Stimulated activated CD8-positive, alpha-beta memory T cell treated with anti-CD3 and anti-CD28 coated beads, Interleukin-7, amount 100 ng/mL, for 4 hours (primary cell): ENCODE measurements at places on chromosomes 2 and 18.

GRCh38 chr2:9556121-9556743 lies 602 bp upstream of the ADAM17 start:
- DNase-seq: no peak

- no peak for DNase-seq
Measured at GRCh38 chr2:96890726-96891385, 21.0 kb upstream of the SEMA4C start.

- DNase-seq: no peak
Measured at GRCh38 chr2:200336980-200337615, 30.6 kb downstream of the SPATS2L start.

DNA sequence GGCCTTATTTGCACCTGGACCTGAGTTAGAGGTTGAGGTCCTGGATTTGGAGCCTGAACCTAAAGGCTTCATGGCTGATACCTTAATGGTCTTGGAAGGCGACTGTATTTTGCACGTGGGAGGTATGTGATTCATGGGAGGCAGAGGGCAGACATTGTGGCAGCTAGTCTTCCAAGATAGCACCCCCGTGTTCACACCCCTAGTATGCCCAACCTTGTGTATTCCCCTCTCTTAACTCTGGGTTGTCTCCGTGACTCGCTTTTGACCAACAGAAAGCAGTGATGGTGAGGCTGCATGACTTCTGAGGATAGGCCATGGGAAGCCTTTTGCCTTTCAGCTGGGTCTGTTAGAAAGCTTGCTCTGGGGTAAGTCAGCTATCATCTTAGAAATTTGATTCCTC lies 45.8 kb upstream of the HAAO start:
- DNase-seq: no peak

GRCh38 chr18:49490246-49490762 lies 3.3 kb upstream of the C18orf32 start:
- no peak for DNase-seq

- DNase-seq: no peak
Measured at GRCh38 chr2:24853996-24854395, 60.8 kb downstream of the CENPO start.

DNA sequence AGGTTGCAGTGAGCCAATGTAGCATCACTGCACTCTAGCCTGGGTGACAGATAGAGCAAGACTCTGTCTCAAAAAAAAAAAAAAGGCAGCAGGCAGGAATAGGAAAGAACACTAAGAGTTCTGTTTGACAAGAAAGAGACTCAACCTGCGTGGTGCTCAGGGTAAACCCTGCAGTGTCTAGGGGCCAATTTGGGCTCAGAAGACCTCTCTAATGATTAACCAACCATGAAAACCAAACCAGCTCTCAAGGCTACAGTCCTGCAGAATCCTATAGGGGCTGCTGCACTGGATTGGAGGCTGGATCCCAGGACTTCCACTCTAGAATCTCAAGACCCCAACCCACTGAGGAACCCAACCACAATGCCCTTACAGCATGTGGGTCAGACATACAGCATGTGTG lies 2.4 kb downstream of the TRABD2A start:
- no peak for DNase-seq

GRCh38 chr18:61085036-61085435 lies 248.2 kb upstream of the CDH20 start:
- DNase-seq: no peak

- DNase-seq: no peak
Measured at GRCh38 chr2:105085525-105085924, 47.7 kb downstream of the MRPS9 start.

DNA sequence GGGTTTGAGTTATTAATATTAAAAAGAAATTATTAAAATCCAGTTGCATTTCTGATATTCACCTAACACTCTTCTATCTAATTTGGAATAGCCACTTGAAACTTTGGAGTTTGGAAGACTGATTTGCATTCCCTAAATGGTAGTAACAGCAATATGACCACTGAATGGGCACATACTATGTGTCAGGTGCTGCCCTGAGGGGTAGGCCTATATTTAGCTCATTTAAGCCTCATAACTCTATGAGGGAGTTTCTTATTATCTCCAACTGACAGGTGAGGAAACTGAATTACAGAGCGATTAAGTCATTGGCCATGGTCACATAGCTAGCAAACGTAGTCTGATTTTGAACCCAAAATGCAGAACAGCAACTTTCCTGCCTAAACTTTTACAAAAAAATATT lies 77.3 kb downstream of the VWA3B start:
- DNase-seq: no peak

DNA sequence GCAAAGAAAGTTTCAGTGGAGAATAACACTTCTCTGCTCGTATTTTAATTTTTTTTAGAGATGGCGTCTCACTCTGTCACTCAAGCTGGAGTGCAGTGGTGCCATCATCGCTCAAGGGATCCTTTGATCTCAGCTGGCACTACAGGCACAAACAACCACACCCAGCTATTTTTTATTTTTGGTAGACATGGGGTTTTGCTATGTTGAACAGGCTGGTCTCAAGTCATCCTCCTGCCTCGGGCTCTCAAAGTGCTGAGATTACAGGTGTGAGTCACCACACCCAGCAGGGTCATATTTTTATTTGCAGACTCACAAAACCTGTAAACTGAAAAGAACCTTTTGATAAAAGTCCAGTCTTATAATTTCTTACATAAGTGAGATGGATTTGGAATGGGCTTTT lies 2.6 kb downstream of the TRAK2 start:
- DNase-seq: no peak

GRCh38 chr2:128036748-128037607 lies 9.1 kb upstream of the SAP130 start:
- DNase-seq: no peak

DNA sequence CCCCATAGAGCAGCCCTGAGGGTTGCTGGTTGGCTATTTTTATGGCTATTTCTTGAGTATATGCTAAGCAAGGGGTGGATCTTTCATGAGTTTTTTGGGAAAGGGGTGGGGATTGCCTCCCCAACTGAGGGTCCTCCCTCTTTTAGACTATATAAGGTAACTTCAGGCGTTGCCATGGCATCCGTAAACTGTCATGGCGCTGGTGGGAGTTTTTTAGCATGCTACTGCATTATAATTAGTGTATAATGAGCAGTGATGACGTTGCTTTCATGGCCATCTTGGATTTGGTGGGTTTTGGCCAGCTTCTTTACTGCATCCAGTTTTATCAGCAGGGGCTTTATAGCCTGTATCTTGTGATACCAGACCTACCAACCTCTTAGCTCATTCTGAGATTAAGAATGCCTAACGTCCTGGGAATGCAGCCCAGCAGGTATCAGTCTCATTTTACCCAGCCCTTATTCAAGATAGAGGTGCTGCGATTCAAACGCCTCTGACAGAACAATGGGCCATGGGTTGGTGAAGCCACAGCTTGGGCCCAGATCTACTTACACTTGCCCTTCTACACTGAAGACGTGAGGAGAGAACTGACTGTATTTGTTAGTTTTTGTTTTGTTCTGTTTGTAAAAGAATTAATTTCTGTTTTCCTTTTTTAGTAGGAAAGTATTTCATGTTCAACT lies 53.8 kb upstream of the TMEM163 start:
- no peak for DNase-seq

DNA sequence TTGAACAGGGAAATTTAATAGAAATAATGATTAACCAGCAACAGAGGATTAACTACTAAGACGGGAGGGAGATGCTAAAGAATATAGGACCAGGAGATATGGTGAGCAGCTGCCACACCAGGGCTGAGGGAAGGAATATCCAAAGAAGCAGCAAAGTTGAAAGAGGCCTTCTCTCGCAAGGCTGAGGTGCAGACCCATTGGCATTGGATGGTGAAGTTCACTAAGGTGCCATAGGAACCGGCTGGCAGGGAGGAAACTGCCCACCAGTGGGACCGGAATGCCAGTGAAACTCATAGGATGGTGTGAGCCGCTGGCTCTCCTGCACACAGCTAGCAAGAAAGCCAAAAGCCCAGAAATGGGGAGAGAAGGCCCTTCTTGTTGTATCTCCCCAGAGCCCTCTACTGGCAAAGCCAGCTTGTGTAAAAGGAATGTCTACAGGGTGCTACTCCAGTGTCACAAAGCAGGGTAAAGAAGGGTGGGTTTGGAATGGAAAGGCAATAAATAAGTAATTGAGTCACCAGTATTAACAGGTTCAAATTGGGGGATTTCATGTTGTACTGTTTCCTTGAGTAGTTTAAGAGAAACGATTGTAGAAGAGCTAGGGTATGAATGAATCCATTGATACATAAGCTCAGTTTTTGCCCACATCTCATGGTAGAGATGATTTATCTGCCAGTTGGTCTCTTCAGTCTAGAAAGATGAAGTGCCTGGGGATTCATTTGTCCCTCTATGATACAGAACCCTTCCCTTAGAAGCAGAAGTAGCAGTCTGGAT lies 36.0 kb downstream of the FARP2 start:
- no peak for DNase-seq
